LoVo (cell line): ENCODE measurements at places on chromosomes 2 and 18.
A peak's percentile ranks its signal among the peaks of the same experiment; 100 is the strongest.

DNA sequence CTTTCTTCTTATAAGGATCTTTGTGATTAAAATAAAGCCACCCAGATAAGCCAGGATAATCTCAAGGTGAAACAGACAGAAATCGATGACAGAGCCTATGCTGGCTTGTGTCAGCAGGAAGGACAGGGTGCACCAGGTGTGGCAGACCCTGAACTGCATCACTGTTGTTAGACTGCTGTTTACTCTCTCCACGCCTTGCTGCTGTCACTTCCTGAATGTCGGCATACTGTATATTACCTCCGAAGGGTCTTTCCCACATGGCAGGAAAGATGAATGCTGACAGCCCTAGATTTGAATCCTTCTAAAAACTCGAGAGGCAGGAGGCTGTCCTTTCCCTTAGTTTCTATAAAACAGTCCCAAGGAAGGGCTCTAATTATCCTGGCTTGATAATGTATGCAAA is 18.9 kb upstream of the TMEM163 start:
- DNase-seq: no peak

- no peak for DNase-seq
Observed at GRCh38 chr2:36779462-36779861, 83.0 kb downstream of the VIT start.

GRCh38 chr2:113136828-113137775 is 9.7 kb downstream of the IL1RN start:
- peak; percentile 47 for DNase-seq

DNA sequence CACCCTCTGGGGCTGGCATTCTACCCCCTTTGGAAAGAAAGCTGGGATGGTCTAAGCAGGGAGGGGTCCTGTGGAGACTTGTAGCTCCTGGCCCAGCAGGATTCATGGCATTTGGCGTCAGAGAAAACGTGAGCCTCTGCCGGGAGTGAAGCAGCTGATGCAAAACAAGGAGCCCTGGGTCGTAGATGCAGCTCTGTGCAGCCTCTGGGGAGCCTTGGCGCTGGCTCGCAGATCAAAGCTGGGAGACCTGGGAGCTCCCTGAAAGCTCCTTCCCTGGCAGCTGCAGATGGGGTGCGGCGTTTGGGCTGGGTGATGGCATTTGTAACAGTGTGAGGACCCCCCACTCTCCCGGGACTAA is 148.3 kb downstream of the KLHL29 start:
- DNase-seq: no peak

GRCh38 chr18:7855671-7856070 is 288.6 kb downstream of the PTPRM start:
- DNase-seq: no peak

DNA sequence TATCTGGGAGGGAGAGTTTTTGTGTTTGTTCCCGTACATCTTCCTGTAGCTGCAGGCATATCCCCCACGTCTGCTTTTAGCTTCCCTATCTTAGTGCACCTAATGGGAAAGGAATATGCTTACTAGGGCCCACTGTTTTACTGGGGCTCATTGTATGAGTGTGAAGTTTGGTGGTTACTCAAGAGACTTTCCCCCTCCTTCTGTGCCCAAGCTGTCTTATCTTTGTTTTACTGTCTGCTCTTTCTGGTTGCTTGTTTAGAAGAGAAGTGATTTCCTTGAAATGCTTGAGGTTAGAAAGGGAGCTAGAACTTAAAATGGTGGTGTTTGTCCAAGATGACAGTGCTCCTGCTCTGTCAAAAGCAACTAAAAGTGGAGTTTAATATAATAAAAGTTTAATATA is 7.3 kb downstream of the PTH2R start:
- DNase-seq: no peak

DNA sequence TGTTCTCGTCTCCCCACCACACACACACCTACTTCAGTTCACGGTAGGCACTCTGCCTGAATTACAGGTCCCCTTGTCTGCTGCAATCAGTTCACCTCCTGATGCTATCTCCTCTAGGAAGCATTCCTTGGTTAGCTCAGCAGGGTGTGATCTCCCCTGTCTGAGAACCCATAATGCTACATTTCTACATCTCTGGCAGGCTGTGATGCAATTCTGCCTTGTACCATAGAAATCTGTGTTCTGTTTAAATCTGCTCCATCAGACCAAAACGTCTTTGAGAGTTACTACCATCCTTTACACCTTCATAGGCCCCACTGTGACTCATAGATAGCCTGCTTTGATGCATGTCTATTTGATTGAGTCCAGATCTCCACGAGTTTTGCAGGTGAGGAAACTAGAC is 103.9 kb downstream of the TTC32 start:
- no peak for DNase-seq

DNA sequence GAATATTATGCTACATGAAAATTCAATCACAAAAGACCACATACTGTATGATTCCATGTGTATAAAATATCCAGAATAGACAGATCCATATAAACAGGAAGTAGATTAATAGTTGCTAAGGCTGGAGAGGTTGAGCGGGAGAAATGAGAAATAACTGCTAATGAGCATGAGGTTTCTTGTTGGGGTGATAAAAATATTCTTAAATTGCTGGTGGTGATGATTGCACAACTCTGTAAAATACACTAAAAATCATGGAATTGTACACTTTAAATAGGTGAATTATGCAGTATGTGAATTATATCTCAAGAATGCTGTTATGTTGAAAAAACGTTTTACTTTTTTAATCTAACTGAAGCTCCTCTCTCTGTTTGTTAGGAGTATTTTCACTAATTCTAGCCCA is 101.8 kb upstream of the CREB1 start:
- DNase-seq: no peak
